ENCODE measurements at places on chromosomes 16 and 17.

DNA sequence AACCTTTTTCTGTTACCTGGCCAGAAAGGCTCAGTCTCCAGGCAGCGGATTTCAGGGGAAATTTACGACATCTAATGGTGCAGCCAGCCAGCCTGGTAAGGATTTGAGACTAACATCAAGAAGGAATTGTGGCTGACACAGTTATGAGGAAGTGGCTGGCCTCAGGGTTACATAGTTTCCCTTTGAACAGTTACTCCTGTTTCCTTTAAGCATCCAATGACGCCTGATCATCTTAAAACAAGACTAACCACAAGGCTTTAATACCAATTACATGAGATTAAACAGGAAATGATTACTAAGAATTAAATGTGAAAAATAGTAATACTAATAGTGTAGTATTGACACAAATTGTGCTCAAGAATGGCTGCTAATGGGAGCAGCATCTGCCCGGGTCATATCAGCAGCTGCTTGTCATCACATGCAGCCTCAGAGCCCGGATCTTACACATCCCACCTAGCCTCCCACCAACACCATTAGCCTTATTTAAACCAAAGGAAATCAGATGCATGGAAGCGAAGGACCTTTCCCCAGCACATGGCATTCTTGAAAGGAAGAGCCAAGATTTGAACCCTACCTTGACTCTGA lies 431.8 kb downstream of the PMP22 start:
- DNase-seq = no peak

- no peak for DNase-seq
Measured at GRCh38 chr17:73196500-73196899, 3.6 kb downstream of the COG1 start.

DNA sequence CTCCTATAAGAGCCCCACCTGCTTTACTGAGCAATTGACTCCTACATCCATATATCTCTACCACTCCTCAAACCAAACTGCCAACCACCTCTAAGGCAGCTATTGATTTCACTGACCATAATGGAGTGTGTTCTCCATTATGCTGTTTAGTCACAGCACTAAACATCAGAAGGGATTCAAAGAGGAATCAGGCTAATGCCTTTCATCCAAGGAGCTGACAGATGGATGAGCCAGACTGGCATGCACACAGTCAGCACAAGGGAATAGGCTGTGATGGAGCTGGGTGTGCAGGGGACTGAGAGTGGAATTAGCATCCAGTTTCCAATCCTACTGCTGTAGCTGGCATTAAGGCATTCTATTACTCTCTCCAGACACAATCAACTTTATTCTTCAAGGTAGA lies 88.7 kb upstream of the CCL2 start:
- DNase-seq = no peak

DNA sequence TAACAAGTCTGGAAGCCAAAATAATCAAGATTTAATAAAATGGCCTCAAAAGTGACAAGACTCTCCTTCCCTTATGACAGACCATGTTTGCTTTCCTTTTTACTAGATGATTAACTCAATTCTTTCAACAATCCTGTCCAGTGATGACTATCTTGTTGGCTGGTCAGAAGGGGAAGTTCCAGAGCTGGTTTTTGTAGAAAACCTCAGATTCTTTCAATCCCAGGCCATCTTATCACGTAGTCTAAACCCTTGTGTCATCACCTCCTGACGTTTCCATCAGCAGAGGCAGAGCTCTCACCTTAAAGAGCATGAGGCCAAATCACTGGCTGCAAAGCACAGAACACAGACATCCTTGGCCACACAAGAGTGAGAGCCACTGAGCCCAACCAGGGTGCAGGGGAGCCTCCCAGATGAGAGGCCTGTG lies 125.3 kb downstream of the ANKRD11 start:
- DNase-seq = no peak

DNA sequence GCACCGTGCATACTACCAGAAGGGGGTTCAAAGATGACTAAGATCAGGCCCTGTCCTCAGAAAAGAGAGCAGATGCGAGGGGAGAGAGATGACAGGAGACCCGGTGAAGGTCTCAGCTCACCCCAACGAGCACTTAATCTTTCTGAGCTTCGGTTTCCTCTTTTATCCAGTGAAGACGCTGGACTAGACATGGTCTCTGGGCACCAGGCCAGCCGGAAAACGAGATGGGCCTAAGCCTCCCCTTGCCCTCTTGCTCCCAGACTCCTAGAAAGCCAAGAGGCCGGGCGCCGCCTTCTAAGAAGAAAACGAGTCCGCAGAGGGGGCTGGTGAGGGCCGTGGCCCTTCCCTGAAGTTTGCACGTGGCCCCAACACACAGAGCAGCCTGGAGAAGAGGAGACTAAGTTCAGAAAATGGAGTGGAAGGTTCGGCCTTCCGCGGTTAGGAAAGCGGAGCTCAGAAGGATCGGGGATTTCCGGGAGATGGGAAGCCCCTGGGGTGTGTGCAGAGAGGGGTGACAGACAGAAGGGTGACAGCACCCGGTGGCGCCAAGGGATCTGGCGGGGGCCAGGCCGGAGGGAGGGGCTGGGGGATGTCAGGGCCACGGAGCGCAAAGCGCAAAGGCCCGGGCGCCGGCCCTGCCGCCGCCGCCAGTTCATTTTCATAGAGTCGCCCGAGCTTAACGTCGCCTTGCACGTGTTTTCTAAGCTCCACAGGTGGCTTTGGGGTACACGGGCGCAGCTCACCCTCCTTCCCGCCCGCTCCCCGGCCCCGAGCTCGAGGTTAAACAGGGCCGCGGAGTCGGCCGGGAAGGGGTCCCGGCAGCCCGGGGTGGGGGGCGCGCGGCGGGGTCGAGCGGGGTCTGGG lies 42.1 kb upstream of the BHLHA9 start:
- peak; percentile 87 for DNase-seq
